ENCODE measurements at places on chromosomes 6 and 20. TPM values are rescaled to one million over a fixed set of nuclear protein-coding genes. Genes with fewer than 3 reads are reported as not detected.

DNA sequence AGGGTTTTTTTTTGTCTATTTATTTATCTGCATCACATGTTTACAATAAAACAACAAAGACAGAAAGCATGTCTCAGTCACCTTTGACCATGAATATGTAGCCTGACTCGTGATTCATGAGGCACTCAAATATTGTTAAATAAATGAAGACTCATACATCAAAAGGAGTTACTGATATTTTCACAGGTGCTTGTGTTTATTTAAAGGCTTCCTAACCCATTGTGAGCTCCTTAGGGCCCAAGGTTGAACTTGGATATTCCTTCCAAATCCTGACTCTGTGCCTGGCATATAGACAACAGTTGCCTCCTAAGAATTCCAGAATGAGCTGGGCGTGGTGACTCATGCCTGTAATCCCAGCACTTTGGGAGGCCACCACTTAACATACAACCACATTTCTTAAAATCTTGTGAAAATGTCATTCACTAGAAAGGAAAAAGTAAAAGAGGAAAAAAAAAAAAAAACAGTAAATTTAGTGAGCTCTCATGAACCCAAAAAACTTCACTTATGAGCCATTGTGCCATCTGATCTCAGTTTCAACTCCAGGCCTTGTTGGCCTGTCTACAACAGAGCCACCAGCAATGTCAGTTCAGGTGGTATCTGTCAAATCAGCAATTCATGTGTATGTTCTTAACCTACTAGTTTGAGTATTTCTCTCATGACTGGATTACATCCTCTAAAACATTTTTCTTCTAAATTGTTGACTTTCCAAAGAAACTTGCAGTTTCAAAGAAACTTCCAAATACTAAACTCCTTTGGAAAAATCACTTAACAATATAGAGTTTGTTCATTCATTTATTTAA, 162.7 kb upstream of the MARCKS start:
- no peak overlapping the region for H3K4me3 ChIP-seq
- peaks cover 3% of the 10 kb centered on the region for H3K4me1 ChIP-seq
- DNase-seq = no peak
- no peak overlapping the region for H3K27ac ChIP-seq
- H3K27me3 ChIP-seq = no peaks in the 10 kb centered on the region
- H3K36me3 ChIP-seq = no peaks in the 10 kb centered on the region

Gene ANKRD6
- 15.0 TPM for total RNA-seq

Gene RCAN2
- total RNA-seq = not detected

DNA sequence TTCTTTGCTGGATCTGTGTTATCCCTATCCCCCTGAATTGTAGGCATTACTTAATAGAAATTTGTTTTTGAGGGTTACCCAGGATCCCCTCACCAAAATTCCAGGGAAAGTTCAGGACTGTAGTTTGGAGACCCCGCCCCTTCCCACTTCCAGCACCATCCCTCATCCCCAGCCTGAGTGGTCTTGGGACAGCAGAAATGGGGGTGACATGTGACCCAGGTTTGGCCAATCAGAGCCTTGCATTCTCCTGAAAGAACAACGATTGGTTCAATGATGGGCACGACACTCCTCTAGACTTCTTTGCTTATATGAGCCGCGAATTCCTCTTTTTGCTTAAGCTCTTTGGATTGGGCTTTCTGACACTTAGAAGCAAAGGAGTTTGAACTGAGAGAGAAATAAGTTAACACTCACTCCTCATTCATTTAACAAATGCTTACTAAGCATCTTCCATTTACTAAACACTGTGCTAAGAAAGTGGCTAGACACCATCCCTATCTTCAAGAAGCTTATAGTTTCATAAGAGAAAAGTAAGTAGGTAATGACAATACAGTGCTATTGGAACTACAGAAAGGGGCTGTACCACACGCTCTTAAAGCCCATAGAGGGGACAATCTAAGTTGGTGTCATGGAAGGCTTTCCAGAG, 24.9 kb upstream of the PAQR8 start:
- H3K36me3 ChIP-seq = no peaks in the 10 kb centered on the region
- H3K27me3 ChIP-seq = no peaks in the 10 kb centered on the region
- no peak overlapping the region for H3K27ac ChIP-seq
- no peak overlapping the region for H3K4me3 ChIP-seq
- DNase-seq = no peak
- H3K4me1 ChIP-seq = peaks cover 10% of the 10 kb centered on the region

GRCh38 chr6:159181914-159182313, 12.7 kb downstream of the FNDC1 start:
- peaks cover 2% of the 10 kb centered on the region for H3K27me3 ChIP-seq
- no peaks in the 10 kb centered on the region for H3K4me1 ChIP-seq
- no peak overlapping the region for H3K27ac ChIP-seq
- no peaks in the 10 kb centered on the region for H3K36me3 ChIP-seq
- no peak for DNase-seq

DNA sequence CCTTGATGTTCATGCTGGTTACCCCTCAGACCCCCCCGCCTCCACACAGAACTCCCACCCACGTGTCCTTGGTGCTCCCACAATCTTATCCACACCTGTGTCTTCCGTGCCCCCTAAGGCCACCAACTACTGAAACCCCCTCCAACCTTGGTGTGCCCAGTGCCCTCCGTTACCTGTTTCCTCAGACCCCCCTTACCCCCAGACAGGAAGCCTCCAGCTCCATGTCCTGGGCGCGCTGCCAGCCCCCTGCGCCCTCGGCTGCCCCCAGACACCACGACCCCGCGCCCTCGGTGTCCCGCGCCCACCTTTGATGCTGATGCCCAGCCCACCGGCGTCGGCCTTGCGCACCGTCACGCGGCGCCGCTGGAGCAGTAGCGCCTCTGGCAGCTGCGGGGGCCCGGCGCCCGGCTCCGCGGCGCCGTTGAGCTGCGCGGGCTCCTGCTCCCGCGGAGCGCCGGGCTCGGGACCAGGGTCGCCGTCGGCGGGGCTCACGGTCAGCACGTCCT, 504 bp downstream of the SNTA1 start:
- DNase-seq = no peak
- H3K36me3 ChIP-seq = no peaks in the 10 kb centered on the region
- peaks cover 13% of the 10 kb centered on the region for H3K4me1 ChIP-seq
- no peak overlapping the region for H3K27ac ChIP-seq
- H3K27me3 ChIP-seq = no peaks in the 10 kb centered on the region

DNA sequence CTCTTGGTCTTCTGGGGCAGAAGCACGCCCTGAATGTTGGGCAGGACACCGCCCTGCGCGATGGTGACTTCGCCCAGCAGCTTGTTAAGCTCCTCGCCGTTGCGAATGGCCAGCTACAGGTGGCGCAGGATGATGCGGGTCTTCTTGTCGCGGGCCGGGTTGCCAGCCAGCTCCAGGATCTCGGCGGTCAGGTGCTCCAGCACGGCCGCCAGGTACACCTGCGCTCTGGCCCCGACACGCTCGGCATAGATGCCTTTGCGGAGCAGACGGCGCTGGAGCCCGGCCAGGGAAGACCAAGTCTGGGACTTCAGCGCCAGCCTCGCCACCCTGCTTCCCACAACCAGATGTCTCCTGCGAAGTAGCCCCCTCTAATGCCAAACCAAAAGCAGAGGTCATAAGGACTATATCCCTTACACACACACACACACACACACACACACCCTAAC, 8.0 kb upstream of the SLC17A3 start:
- H3K4me3 ChIP-seq = peak overlapping the region; percentile 43
- H3K27me3 ChIP-seq = no peaks in the 10 kb centered on the region
- peaks cover 4% of the 10 kb centered on the region for H3K4me1 ChIP-seq
- no peak overlapping the region for H3K27ac ChIP-seq

DNA sequence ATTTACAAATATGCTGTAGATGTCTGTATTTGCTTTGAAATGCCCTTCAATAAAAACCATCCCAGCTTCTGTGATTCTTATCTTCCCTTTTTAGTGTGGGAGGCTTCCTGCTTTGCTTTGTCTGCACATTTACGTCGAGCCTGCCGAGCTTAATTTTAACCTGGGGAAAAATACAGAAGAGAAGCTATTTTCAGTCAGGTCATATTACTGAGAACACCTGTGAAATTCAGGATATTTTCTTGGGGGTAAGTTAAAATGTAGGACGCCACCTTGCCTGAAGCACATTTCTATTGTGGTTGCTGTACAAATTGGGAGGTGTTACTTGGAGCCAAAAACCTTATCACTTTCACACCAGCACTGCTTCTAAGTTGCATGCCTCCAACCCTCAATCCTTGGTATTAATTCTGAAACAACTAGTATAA, 43.6 kb upstream of the FUCA2 start:
- H3K27ac ChIP-seq = no peak overlapping the region
- H3K4me3 ChIP-seq = no peak overlapping the region
- H3K4me1 ChIP-seq = no peaks in the 10 kb centered on the region
- H3K36me3 ChIP-seq = no peaks in the 10 kb centered on the region

- no peaks in the 10 kb centered on the region for H3K4me1 ChIP-seq
- H3K27ac ChIP-seq = no peak overlapping the region
- DNase-seq = no peak
These were observed 80.5 kb upstream of the CNR1 start for GRCh38 chr6:88246654-88247053.

Gene DUSP22
- 133 TPM for total RNA-seq

Gene RNF182
- not detected for total RNA-seq

DNA sequence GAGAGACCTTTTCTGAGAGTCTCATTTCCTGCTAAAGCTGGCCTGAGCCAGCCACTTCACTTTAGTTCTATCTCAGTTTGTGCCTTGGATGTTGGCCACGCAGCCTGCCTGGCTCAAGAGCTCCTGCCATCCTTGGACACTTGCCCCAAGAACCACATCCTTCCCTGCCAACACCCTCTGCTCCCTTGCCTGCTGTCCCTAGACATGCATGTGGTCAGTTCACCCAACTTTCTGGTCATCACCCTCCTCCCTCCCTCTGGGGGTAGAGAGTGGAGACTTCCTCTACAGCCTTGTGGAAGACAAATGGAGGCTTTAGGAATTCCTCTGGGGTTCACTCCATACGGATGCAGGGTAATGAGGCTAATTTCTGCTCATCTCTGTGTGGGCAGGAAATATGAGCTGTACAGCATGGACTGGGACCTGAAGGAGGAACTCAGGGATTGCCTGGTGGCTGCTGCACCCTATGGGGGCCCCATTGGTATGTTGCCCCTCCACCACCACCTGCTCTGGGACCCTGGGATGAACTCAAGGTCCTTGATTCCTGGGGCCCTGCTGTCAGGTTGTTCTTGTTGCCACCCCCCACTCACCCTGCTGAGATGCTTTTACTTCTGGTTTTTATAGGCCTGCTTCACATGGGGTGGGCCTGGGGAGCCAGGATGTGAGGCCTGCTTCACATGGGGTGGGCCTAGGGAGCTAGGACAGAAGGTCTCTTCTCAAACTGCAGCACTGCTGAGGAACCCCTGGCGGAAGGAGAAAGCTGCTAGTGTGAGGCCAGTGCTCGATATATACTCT, 13.8 kb upstream of the PTPRA start:
- H3K4me1 ChIP-seq = no peaks in the 10 kb centered on the region
- H3K27me3 ChIP-seq = no peaks in the 10 kb centered on the region
- no peak for DNase-seq

DNA sequence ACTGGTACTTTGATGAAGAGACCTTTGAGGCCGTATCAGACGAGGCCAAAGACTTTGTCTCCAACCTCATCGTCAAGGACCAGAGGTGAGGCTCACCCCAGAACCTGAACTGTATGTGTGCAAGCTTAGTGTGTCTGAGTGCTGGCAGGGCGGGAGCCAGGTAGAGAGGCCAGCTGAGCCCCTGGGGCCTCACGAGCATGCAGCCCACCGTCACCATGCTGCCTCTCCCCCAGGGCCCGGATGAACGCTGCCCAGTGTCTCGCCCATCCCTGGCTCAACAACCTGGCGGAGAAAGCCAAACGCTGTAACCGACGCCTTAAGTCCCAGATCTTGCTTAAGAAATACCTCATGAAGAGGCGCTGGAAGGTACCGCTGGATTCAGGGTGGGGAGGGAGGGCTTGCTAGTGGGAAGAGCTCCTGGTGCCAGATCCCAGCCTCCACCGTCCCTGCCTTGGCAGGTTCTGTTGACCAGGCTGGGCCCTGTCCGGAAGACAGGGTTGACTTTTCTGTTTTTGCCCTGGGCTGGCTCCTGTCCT, 12.7 kb downstream of the MYLK2 start:
- no peaks in the 10 kb centered on the region for H3K36me3 ChIP-seq
- H3K4me3 ChIP-seq = no peak overlapping the region

DNA sequence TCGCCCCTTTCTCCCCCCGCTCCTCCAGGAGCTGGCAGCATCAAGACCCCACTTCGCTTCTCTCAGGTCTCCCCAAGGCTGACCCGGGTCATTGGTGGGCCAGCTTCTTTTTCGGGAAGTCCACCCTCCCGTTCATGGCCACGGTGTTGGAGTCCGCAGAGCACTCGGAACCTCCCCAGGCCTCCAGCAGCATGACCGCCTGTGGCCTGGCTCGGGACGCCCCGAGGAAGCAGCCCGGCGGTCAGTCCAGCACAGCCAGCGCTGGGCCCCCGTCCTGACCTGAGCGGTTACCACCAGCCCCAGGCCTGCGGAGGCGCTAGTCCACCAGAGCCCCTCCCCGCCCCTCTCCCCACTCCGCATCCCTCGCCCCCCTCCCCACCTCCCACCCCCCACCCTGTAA, 1.0 kb downstream of the PPDPF start:
- peaks cover 7% of the 10 kb centered on the region for H3K36me3 ChIP-seq
- peak overlapping the region; percentile 76 for H3K4me3 ChIP-seq
- no peak overlapping the region for H3K27ac ChIP-seq
- peaks cover 7% of the 10 kb centered on the region for H3K27me3 ChIP-seq
